Fibroblast of the aortic adventitia (primary cell): ENCODE measurements at places on chromosomes 4 and X. TPM values are rescaled to one million over a fixed set of nuclear protein-coding genes. Genes with fewer than 3 reads are reported as not detected.

Gene ELOVL6
- total RNA-seq: 18.2 and 23.0 TPM in 2 replicates

Gene PABPC4L
- 2.2 and 2.6 TPM in 2 replicates for total RNA-seq

Gene ATOH1
- total RNA-seq: not detected in 2 replicates

Gene STK26
- 0.57 and 1.6 TPM in 2 replicates for total RNA-seq

Gene CD38
- 0.33 TPM in 1 of 2 replicates, not detected in the other for total RNA-seq

Gene SLC10A4
- total RNA-seq: not detected in 2 replicates

Gene SYNPO2
- total RNA-seq: 3.4 and 28.3 TPM in 2 replicates

Gene CT45A1
- total RNA-seq: not detected in 2 replicates

Gene IL13RA2
- 21.8 and 213 TPM in 2 replicates for total RNA-seq

Gene SLITRK4
- total RNA-seq: 0.99 and 8.3 TPM in 2 replicates

Gene KIF4A
- total RNA-seq: 2.7 and 14.5 TPM in 2 replicates

Gene RAB33A
- total RNA-seq: 3.0 TPM in 1 of 2 replicates, not detected in the other

Gene CHRDL1
- total RNA-seq: 1.2 and 4.0 TPM in 2 replicates

Gene PLAC1
- 0.09 TPM in 1 of 2 replicates, not detected in the other for total RNA-seq
